ENCODE measurements at places on chromosomes 3 and 15.

DNA sequence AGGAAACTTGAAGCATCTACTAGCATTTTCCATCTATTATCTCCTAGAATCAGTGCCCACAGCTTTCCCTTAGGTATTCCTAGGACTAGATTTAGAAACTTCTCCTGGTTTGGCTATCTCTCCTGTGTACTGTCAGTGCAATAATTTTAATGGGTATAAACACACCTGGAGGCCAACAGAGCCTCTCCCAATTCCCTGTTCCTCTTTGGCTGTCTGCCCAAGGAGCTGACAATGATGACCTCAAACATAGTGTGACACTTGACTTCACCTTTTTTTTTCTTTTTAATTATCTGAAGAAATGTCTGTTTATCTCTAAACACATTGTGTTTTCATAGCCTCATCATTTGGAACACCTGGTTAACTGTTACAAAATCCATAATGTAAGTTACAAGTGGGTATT lies 754.5 kb upstream of the ALCAM start:
- DNase-seq: no peak

DNA sequence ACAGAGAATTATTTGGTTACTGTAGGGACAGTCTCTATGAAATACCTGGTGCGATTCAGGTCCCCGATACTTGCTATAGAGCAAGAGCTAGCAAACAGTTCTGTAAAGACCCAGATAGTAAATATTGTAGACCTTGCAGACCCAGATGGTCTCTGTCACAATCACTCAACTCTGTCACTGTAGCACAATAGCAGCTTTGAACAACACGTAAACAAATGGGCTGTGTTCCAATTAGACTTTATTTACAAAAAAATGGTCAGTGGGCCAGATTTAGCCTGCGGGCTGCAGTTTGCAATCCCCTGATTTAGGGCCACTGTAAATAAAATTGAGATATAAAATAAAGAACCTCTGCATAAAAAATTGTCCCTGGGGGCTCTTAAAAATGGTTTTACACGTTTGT lies 127.7 kb downstream of the SV2B start:
- no peak for DNase-seq

- DNase-seq: peak; percentile 49
These were observed 175.4 kb downstream of the MBNL1 start for GRCh38 chr3:152444029-152444641.

DNA sequence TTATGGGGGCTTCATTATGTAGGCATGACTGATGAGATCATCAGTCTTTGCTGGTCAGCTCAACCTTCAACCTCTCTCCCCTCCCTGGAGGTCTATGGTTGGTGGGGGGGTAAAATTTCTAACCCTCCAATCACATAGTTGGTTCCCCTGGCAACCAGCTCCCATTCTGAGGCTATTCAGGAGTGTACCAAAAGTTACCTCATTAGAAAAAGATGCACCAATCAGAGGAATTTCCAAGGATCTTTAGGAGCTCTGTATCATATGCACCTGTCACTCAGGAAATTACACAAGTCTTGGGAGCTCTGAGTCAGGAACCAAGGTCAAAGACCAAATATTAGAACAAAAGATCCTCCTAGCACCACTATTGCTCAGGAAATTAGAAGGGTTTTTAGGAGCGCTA lies 21.4 kb upstream of the LEO1 start:
- DNase-seq: no peak

Measured in A172 (cell line).